ENCODE measurements at places on chromosomes 3 and 15.

GRCh38 chr3:9916734-9917680 lies at the start of gene IL17RC:
TSS of gene IL17RC (plus strand) at chr3:9917098. CDS start at chr3:9917316, 218 bp downstream.
- DNase-seq: no peak

DNA sequence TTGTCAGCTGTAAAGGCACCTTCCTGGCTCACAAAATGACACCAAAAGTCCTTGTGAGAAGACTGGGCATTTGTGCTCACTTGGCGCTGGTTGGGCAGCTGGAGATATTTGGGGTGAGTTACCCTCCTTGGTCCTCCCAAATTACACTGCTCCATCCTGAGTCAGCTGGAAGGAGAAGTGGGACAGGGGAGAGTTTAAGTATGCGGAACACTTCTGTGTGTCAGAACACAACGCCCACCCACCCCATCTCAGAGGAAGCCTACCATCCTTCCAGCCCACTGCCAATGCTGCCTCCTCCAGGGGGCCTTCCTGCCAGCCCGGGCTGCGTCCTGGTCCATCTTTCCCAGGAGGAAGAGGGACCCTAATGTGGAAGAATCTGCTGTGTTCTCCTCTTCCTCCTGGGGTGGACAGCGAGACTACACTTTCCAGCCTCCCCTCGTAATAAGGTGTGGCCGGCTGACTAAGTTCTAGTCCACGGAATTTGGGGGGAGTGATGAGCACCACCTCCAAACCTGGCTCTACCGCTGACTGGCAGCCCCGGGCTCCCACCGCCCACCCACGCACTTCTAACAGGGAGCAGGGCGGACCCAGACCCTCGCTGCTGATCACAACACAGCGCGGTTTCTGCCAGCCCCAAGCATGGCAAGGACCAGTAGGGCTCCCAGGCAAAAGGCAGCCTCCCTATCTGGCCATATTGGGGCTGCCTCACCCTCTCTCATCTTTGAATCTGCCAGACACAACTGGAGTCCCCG lies 265.0 kb downstream of the XXYLT1 start:
- DNase-seq: no peak

- DNase-seq: no peak
Measured at GRCh38 chr3:182509844-182510460, 283.4 kb upstream of the ATP11B start.

DNA sequence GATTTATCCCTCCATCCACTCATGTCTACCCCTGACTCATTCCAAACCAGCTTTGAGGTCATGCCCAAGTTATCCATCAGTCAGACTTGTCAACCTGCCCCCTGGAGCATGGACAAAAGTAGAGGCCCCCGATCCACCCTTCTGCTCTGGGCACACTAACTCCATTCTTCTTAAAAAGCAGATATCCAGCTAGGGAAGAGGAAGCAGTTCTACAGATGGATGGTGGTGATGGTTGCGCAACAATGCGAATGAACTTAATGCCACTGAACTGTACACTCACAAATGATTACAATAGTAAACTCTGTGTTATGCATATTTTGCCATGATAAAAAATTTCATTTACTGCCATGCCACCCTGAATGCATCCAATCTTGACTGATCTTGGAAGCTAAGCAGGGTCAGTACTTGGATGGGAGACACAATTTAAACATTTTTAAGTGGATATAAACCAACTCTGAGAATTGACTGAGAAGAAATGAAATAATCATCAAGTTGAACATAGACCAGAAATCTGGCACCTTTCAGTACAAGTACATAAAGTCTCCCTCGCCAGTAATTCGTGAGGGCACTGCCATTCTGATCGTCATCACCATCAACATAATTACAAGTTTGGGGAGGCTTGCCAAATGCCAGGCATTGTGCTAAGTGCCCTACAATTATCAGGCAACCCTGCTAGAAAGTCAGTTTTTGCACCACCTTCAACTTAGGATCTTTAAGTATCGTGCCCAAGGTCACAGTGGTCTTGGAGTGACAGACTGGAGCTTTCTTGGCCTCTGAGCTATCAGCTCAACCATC lies 124.8 kb downstream of the ATP10A start:
- DNase-seq: no peak

DNA sequence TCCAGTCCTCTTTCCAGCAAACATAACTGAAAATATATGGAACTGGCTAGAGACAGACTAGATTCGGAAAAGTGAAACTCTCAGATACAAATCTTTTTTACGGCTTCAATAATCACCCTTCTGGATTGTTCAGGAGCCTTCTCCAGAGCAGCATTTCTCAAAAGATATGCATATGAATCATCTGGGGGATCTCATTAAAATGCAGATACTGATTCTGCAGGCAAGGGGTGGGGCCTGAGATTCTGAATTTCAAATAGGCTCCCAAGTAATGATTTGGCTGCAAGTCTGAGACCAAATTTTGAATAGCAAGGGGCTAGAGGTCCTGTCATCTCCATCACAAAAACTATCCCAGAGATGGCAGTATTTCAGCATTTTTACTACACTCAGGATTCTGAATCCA lies 165.4 kb downstream of the CTNNB1 start:
- DNase-seq: no peak

DNA sequence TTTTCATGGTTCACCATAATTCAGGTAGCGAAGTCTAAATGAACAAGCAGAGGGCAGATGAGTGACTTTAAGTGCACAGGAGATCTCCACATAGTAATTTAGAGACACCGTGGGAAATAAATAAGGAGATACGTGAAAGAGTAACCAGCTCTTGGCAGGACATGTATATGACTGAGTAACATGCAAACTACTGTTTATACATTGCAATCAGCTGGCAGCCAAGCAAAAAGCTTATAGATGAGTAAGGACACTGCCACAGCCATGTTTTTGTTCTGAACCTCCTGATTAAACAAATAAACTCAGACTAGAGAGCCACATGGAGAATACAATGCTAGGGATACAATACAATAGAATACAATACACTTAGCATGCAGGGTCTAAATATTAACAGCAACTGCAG lies 252.4 kb downstream of the FHIT start:
- DNase-seq: no peak

DNA sequence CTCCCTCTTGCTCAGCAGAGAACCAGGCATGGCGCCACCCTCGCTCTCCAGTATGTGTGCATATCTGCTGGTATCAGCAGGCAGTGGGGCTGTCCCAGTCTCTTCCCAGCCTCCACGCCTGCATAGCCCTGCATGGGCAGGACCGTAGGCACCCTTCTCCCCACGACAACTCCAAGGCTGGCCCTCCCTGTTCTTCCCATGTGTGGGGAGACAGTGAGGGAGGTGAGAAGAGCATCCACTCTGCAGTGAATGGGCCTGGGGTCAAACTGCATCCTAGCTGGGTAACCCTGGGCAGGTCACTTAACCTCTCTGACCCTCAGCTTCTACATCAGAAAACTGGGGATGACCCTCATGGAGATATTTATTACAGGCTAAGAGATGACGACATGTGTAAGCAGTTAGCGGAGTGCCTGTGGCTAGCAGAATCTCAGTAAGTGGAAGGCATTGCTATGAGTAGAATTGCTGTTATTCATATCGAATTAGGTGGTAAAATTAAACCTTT lies 13.3 kb upstream of the SSUH2 start:
- no peak for DNase-seq

DNA sequence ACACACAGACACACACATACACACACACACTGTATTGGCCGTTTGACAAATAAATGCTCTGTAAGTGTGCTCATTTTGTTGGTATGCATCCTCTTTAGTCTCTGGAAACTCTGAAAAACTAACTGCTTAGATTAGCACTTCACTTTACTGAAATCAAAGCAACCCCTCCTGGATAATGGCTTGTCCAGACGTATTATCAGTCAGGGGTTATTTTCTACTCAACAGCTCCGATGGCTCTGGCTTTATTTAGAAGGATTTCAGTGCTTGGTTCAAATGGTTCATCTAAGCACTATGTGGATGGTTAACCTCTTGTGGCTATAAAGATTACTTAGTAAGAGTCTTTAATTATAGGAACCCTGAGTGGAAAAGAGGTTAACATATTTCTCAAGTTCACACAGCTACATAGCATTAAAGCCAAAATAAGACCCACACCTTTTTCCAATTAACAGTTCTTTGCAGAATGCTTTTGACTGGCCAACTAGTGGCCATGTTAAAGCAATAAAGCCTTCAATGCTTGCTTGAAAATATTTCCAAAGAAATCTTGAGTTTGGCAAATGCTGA lies 516.1 kb upstream of the NAALADL2 start:
- DNase-seq: no peak

DNA sequence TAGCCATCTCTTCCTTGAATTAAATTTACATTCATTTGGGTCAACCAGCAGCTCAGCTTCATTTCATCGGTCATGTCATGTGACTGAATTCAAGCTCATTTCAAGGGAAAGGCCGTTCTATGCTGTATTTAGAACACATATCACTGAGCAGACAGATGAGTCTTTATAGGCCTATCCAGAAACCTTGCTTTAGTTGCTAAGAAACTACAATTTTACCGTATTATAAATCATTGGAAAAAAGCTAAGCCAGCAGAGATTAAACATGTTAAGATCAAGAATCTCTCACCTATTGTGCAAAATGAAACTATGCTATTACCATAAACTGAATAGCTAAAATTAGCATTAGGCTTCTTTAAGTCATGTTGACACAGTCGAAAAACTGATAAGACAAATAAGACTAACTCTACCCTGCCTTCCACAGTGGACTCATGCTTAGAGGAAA lies 2.2 kb downstream of the NPTN start:
- DNase-seq: no peak

GRCh38 chr15:66030650-66031049 lies 161.4 kb downstream of the RAB11A start:
- DNase-seq: no peak

- no peak for DNase-seq
Measured at GRCh38 chr3:117887901-117888300, 1146.7 kb downstream of the IGSF11 start.

DNA sequence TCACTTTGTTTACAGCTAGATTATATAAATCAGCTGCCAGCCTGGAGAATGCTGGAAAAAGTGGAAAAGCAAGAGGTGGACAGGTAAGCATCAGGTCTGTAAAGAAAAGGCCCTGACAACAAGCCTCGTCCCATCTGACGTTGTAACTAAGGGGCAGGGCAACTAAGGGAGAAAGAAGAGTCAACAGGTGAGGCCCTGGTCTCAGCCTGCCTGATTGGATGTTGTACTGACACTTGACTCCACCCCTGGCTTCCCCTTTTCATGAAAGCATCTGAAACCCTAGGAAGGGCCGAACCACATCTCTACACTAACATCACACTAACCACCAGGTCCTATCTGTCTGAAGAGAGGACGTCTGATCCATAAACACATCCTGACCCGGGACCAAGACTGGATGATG lies 357.6 kb upstream of the CFAP20DC start:
- no peak for DNase-seq

DNA sequence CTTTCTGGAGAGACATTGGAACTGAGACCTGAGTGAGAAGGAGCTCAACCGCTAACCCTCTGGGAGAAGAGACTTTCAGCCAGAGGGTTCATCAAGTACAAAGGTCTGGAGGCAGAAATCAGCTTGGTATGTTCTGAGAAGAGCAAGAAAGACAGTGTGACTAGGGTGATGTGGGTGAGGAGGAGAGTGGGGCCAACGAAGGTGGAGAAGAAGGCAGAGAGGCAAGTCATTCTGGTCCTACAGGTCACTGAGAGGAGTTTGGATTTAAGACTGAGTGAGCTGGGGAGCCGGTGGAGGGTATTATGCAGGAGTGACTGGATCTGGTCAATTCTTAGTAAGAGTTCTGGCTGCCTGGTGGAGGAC lies 12.2 kb downstream of the XIRP1 start:
- no peak for DNase-seq

GRCh38 chr15:73240866-73241499 lies 127.8 kb downstream of the HCN4 start:
- DNase-seq: peak; percentile 39

GRCh38 chr3:194166682-194167479 lies 30.9 kb downstream of the HES1 start:
- DNase-seq: no peak

DNA sequence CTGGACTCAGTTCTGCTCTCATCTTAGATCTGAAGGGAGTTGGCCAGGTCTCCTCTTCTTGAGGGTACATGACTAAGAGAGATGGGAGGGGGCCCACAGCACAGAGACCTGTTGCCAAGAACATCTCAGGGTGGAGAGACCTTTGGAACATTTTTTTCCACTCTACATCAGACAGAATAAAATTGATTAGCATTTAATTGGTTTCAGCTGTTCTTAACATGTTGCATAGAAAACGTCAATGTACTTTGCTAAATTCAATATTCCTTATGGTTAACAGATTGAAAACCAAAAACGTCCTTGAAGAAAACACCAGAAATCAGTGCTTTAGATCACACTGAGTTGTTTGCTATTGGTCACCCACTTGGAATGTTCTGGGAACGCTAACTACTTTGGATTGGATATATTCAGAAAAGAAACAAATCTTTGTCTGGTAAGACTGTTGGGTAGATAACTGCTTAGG lies 36.4 kb upstream of the FSTL1 start:
- DNase-seq: no peak

GRCh38 chr15:100784493-100785180 lies 95.0 kb upstream of the ALDH1A3 start:
- no peak for DNase-seq

- DNase-seq: no peak
Measured at GRCh38 chr3:184338511-184338945, 1.1 kb downstream of the FAM131A start.

DNA sequence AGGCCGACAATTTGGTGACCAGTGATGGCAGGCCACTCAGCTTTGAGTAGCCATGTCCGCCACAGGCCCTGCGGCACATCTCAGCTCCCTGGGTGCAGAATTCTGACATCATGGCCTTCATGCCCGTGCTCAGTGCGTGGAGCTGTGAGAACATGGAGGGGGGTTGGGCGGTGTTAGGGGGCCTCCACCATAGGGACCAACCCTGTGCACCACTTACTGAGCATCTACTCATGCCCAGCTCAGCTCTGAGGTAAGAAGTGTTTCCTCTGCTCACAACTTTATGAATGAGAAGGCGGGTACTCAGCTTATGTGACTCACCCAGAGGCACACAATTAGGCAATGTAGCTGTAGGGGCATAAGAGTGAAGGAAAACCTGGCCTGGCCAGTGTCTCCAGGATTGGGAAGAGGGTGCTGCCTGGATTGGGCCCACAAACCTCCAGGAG lies 10.5 kb downstream of the ACOX2 start:
- DNase-seq: no peak

DNA sequence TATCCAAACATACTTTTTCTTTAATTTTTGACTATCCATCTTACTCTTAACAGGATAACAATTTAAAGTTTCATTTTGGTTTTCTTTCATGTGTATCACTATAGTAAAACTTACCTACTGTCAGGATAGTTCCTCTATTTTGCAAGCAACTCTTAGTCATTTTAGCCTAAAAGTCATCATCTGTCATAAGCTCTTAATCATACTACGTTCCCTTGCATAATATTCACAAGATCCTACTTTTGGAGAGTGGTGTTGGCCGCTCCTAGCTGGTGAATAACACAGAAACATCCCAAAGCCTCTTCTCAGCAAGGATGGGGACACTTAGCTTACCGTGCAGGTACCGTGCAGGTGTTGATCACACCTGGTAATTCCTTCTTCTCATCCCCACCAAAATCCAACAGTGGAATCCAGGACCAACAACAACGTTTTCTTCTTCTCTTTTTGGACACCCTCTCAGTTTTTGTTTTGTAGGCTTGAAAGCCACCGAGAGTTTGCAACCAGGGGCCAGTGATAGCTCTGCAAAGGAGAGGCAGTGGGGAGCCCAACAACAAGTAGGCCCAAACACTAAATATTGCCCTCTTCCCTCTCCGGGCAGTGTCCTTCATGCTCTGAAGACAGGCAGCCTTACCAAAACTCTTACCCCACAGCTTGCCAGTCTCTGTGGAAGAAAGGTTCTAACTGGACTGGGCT lies 433 bp downstream of the FILIP1L start:
- no peak for DNase-seq
